CD4-positive, alpha-beta T cell treated with Interleukin-4 for 1 hour (primary cell): ENCODE measurements at places on chromosomes 4 and X.

DNA sequence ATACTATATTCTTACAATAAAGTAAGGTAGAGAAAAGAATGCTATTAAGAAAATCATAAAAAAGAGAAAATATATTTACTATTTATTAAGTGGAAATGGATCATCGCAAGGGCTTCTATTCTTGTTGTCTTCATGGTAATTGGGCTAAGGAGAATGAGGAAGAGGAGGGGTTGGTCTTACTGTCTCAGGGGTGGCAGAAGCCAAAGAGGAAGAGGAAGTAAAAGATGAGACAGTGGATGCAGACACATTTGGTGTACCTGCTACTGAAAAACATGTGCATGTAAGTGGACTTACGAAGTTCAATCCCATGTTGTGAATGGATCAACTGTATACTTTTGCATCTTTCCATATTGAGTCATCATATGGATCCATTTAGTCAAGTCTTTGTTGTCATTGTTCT is 1502.1 kb upstream of the ADGRL3 start:
- DNase-seq, result no peak

DNA sequence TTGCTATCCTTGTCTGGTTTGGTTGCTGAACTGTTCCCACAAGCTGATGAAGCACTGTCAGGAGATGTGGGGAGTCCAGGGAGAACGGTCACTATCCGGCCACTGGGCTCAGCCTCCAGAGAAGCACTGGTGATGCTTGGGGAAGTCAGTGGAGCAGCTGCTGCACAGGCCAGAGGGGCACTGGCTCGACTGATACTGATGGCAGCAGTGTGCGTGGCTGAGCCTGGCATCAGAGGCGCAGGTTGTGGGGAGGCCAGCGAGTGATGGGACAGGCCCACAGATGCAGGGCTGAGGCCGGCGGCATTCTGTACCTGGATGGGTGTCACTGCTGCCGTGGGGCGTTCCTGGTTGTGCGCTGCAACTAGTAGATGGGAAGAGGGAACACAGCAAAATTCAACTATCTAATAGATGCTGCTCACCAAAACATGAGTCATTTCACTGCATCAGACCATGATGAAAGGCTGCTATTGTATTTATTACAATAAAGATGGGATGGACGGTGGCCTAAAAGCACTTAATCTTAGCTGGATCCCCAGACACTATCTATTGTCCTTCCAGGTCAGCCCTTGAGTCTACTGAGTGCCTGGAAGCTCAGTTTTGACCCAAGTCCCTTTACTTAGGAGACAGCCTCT is 106.3 kb upstream of the CBR4 start:
- no peak for DNase-seq

DNA sequence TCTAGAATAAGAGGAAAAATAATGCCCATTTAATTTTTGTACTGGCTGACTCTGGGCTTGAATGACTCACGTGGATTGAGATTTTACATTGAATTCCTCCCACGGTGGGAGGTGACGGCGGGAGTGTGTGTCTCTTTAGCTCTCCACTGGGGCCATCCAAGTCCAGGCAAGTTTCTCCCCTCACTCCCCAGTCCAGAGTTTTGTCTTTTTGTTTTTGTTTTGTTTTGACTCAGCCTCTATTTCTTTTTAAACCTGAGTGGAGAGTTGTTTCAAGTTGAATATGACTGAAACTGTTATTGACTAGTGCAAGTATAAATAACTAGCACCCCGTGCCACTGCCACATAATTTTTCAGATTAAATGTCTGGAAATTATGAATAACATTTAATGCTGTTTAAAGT is 13.6 kb downstream of the CHST7 start:
- no peak for DNase-seq

DNA sequence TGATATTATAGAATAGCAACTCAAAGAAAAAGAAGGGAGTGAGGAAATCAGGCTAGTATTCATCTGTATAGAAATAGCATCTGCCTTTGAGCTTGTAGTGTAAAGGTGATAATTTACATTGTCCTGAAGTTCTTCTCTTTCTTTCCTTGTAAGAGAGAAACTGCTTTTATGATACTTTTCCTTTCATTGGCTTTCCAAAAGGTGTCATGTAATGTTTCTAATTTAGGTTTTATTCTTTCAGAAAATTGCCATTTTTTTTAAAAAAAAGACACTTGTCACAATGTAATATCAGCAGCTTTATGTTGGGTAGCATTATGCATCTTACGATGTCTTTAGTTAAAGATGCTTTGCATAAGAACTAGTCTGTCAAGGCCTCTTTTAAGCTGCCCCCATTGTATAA is 1153.8 kb upstream of the PCDH7 start:
- no peak for DNase-seq

- DNase-seq, result no peak
Observed at GRCh38 chr4:169956091-169956843, 69.9 kb downstream of the MFAP3L start.

GRCh38 chr4:74292111-74292870 is 16.0 kb upstream of the EPGN start:
- DNase-seq, result no peak

DNA sequence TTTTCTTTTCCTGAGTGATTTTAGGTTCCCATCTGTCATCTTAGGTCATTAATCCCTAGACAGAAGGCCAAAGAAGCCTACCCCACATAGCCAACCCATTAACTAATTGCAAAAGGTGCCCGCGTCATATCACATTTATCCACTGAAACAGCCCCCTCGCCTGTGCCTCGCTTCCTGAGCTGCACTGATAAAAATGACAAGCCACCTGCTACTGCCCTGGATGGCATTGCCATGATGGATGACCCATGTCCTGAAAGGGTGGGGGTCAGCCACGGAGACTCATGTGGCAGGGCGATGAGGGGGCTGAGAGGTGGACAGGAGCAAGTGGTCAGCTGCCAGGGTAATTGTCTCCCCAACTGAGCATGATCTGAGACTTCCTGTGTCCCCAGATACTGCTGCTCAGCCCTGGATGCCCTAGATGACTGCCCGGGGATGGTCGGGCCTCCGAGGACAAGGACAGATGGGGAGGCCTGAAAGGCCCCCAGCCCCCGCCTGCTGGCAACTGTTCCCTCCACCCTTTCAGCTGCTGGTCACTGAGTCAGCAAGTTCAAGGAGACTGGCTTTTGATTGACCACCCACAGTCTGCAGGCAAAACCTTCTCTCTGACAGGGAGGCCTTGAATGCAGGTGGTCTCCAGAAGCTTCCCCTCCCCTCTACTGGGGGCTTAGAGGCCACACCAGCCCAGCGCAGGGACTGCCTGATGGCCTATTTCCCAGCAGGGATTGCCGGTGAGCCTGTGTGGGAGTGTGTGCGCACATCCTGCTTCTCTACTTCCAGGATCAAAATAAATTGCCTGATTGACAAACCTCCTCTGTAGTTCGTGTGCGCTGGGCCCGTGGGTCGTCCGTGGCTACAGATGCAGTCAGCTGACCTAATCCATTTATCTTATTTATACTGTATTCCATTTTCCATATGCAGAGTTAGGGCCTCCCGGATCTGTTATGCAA is 496.3 kb downstream of the BCOR start:
- DNase-seq, result no peak
